ENCODE measurements at places on chromosomes 1 and 21.

- DNase-seq, result peak; percentile 50
Observed at GRCh38 chr1:35807614-35808449, at the start of gene AGO4. Gene AGO4, plus strand, starts transcription at chr1:35808016. Its CDS starts 401 bp downstream, at chr1:35808417.

DNA sequence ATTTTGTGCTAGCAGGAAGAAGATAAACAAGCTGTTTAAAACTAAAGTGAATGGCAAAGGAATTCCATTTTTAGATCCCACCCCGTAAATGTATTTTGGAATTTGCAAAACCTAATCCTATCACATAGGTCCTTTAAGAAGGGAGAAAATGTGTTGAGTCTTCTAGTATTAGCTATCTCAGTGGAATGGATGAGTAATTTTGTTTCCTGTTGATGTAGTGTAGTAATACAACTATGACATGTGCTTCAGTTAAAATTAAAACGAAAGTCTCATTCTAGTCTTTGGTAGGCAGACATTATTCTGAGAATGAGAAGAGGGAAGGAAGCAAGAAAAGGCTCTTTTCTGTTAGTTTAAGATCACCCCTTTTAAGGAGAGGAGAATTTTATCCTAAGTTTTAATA, 265.9 kb upstream of the C1orf105 start:
- peak; percentile 56 for DNase-seq

- no peak for DNase-seq
Observed at GRCh38 chr21:38082936-38083485, 166.8 kb upstream of the KCNJ6 start.

GRCh38 chr1:11528611-11529261, 49.8 kb downstream of the DISP3 start:
- DNase-seq, result no peak

DNA sequence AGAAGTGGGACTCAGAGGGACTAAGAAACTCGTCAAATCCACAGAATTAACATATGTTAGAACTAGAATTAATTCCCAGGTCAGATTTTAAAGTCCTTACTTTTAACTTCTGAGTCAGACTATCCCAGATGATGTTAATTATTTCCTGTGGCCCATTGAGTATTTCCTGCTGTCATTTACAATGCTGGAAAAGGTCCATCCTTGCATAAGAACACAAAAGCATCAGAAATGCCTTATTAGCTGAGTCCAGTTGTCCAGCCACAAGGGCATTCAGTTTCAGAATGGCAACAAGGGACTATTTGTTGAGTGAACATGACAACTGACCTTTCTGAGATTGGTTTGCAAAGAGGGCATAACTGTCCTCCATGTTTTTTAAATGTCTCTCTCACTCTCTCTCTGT, 16.5 kb upstream of the HIVEP3 start:
- no peak for DNase-seq

GRCh38 chr1:19577036-19577435, 67.1 kb upstream of the NBL1 start:
- no peak for DNase-seq

GRCh38 chr1:38102636-38103035, 56.0 kb upstream of the POU3F1 start:
- DNase-seq, result no peak

- DNase-seq, result peak; percentile 49
Observed at GRCh38 chr1:35559317-35559944, 1.8 kb downstream of the NCDN start.

DNA sequence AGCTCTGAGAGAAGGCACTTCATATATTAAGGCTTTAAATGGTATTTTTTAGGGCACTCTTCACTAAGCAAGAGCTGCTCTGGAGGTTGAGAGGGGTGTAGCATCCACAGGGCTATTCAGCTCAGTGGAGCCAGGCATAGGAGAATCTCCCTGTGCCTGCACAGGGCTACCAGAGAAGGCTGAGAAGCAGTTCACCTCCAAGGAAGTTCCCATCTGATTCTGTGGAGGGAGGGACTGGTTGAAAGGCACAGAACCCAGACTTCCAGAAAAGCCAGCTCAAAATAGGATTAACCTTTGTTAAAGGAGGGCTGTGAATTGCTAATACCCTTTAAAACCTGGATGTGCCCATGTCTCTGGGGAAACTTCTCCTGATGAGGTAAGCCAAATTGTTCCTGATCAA, 304.5 kb downstream of the TTLL7 start:
- peak; percentile 3 for DNase-seq

DNA sequence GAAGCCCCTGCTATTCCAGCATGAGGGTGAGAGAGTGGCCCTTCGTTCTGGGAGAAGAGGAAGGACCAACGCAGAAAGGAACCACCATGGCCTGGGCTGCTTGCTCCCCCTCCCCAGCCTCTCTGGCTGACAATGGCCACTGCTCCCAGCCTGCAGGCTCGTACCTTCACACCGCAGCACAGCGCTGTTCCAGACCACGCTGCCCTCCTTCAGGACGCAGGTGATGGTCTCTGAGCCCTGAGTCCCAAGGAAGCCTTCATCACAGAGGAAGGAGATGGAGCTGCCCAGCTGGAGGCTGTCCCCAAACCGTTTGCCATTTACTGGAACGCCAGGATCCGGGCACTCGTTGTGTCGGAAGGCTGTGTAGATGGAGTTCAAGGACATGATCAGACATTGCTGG, 124.9 kb upstream of the HMGB4 start:
- DNase-seq, result no peak

DNA sequence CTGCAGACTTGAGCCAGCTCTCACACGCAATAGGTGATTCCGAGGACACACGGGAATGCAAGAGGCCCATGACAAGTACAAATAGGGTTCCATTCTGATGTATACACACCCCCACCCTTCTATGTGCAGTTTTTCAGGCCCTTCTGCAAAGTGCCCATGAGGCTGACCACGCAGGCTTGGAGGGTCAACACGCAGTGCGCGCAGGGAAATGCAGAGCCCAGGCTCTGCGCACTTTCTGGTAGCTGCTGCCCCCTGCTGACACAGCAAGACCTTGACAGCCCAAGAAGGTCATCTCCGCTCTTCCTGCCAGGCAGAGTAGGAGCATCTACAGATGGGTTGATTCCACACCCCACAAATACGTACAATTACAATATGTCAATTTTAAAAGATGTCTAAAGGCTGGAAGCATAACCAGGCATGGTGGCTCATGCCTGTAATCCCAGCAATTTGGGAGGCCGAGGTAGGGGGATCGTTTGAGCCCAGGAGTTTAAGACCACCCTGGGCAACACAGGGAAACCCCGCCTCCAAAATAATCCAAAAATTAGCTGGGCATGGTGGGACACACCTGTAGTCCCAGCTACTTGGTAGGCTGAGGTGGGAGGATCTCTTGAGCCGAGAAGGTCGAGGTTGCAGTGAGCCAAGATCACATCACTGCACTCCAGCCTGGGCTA, 18.5 kb downstream of the SH3BP5L start:
- peak; percentile 70 for DNase-seq

GRCh38 chr1:58780836-58781452, 2.9 kb downstream of the JUN start:
- DNase-seq, result peak; percentile 76

DNA sequence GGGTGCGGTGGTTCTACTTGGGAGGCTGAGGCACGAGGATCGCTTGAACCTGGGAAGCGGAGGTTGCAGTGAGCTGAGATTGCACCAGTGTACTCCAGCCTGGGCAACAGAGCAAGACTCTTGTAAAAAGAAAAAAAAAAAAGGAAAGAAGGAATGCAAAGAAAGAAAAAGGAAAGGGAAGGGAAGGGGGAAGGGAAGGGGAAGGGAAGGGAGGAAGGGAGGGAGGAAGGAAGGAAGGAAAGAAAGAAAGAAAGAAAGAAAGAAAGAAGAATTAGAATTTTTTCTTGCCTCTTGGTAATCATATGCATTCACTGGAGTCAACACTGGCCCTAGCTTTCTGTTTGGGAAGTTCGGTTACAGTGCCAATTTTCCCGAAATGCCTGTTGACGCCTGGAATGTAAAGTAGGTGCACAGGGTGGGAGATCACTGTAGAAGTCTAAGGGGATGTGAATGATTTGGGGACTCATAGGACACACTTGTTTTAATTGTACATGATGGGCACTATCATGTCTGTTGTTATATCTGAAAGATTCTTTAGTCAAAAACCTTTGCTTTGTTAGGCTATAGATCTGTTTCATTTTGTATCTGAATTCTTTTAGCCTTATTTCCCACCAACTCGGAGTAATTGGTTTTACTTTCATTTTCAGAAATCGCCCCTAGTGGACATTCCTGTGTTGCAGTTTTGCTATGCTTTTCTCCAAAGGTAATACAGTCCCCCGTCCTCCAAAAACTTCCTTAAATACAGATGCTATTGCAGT, 59.8 kb upstream of the MORC3 start:
- peak; percentile 78 for DNase-seq

DNA sequence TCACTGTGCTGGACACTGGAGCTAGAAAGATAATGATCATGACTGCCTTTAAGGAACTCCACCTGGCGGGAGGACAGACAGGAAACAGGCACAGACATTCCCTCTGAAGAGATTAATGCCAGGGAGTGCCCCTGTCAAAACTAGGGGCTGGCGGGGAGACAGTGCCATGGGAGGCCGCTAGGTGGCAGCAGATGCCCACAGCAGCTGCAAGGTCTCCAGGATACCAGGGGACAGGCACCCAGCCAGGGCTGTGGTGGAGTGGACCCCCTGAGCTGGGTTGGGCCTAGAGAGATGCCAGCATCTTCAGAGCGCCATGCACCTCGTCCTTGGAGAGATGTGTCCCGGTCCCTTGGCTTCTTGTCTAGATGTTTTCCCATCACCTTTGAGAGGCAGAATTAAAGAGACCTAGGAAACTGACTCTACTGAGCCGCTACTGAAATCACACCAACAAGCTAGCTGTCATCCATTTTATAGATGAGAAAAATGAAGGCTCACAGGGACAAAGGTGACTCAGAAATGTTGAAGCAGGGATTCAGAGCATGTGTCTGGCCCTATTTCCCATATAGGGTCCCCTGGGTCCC, 3.6 kb downstream of the REN start:
- peak; percentile 82 for DNase-seq

DNA sequence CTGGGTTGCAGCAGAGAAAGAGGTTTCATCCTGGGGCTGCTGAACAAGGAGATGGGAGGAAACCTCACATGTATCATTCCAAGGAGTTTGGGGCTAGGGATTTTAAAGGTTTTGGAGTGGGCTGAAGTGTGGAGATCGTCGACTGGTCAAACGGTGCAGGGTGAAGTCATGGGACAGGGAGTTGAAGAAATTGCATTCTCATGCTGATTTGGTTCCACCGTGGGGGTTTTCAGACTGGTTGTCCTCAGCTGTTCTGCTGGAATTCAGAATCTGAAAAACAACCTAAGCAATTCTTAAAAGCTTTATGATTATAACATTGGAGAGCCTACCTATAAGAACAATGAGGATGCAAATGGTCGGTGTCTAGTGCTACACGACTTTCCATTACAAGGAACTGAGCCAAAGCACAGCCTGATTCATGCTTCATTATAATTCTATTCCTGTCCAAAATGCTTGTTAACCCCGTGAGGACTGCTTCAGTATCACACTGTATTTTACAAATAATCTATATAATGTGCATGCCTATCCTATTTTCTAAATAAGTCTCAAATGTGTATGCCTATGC, 242.7 kb downstream of the TM2D1 start:
- DNase-seq, result no peak

DNA sequence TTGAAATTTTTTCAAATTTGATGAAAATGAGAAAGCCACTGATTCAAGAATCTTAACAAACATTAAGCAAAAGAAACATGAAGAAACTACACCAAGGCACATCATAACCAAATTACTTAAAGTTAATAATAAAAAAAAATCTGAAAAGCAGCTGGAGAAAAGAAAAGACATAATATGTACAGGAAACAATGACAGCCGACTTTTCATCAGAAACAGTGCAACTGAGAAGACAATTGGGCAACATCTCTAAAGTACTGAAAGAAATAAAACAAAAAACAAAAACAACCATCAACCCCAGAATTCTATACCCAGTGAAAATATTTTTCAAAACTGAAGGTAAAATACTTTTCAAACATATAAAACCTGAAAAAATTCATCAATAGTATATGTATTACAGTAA, 73.8 kb upstream of the DMRTA2 start:
- DNase-seq, result peak; percentile 13

DNA sequence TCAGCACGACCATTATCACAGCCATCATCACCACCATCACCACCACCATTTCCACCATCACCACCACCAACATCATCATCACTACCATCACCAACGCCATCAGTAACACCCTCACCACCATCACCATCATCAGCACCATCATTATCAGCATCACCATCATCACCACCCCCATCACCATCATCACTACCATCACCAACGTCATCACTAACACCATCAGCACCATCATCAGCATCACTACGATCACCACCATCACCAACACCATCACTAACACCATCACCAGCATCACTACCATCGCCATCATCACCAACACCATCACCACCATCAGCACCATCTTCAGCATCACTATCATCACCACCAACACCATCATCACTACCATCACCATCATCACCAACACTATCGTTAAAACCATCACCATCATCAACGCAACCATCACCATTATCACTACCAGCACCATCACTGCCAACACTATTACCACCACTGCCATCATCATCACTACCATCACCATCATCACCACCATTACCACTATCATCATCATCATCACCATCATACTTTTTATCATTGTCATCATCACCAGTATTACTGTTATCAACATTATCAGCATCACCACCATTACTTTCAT, 1.3 kb downstream of the TAS1R2 start:
- no peak for DNase-seq

DNA sequence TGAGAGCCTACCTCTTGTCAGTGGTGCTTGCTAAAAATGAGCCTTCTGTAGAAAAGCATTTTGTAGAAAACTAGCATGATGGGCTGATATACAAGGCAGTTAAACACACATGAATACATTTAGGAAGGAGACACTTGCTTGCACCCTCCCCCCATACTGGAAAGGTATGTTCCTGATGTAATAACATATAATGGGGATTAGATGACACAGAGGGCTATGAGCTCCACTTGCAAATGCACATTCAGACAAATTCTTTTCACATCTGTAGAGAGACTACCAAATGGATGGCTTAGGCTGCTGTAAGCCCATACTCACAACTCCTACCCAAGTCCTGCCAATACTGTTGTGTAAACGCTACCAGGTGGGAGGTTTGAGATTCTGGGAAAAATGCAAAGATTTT, 634.0 kb downstream of the SMYD3 start:
- DNase-seq, result no peak

GRCh38 chr1:2916153-2916552, 105.1 kb upstream of the ACTRT2 start:
- no peak for DNase-seq

- DNase-seq, result peak; percentile 63
Observed at GRCh38 chr1:231421546-231421970, 529 bp downstream of the EGLN1 start.

Measured in common myeloid progenitor, CD34-positive (primary cell).